ENCODE measurements at places on chromosomes 12 and 14.

- peak; percentile 62 for DNase-seq
These were observed 6.8 kb upstream of the RASAL1 start for GRCh38 chr12:113142173-113142885.

DNA sequence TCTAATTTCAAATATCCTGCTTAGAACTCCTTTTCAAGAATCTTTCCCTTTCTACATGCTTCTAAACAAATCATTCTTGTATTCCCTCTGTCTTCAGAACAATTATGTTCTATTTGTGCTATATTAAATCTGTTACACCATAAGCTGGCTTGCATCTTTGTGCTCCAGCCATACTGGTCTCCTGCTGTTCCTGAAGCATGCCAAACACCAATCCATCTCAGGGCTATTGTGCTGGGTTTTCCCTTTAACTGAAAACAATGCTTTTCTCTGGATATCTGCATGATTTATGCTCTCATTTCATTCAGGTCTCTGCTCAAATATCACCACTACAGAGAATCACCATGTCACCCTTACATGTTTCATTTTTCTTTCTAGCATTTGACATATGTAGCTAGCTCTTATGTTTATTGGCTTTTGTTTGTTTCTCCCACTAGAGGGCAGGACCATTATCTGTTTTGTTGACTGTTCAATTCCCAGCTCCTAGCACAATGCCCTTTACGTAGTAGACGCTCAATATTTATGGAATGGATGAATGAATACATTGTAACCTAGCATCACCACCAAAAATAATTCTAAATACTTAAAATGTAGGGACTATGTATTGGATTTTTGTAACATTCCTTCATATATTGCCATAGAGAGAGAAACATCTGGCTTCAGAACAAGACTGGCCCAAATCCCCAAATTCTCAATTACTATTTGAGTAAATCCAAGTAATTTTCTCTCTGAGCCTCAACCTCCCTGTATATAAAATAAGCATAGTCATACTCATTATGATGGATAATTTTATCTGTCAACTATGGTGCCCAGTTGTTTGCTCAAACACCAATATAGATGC is 302.0 kb upstream of the SYT1 start:
- DNase-seq = peak; percentile 32

DNA sequence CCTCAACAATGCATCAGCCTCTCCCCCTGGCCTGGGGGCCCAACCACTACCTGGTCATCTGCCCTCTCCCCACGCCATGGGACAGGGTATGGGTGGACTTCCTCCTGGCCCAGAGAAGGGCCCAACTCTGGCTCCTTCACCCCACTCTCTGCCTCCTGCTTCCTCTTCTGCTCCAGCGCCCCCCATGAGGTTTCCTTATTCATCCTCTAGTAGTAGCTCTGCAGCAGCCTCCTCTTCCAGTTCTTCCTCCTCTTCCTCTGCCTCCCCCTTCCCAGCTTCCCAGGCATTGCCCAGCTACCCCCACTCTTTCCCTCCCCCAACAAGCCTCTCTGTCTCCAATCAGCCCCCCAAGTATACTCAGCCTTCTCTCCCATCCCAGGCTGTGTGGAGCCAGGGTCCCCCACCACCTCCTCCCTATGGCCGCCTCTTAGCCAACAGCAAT is 7.4 kb upstream of the RNU7-1 start:
- no peak for DNase-seq

DNA sequence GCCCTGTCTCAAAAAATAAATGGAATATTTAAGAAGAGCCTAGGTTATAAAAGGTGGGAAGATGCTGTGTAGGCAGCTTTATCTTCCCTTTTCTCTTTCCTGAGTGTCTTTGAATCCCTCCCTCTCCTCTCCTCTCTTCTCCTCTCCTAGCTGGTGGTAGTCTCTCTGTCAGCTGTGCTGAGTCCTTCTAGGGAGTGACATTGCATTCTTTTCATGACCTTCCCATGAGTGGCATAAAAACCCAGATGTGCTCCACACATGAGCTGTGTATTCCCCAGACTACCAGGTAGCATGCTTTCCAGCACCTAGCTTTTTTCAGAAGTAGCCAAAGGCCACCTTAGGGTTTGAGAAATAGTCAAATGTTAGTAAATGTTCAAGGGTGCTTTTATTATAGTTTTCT is 23.6 kb downstream of the SAMD4A start:
- DNase-seq = no peak

GRCh38 chr12:31478425-31478824 is 112.5 kb downstream of the DENND5B start:
- DNase-seq = no peak

DNA sequence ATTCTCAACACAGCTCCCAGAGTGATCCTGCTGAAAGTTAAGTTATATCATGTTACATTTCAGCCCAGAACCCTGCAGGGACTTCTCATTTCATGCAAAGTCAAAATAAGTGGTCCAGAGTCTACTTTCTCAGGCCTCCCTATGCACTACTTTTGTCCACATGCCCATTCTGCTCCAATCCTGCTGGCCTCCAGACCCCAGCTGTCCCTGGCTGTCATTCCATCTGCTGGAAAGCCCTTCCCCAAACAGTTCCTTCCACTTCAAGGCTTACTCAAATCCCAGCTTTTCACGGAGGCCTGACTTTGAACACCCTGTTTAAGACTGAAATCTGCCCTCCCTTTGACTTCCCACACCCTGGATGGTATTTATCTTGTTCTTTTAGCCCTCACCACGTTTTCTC is 109.8 kb upstream of the DNM1L start:
- no peak for DNase-seq

- no peak for DNase-seq
These were observed 1.1 kb downstream of the ATXN3 start for GRCh38 chr14:92105073-92105892.
